ENCODE measurements at places on chromosomes 6 and 20. TPM values are rescaled to one million over a fixed set of nuclear protein-coding genes. Genes with fewer than 3 reads are reported as not detected.

DNA sequence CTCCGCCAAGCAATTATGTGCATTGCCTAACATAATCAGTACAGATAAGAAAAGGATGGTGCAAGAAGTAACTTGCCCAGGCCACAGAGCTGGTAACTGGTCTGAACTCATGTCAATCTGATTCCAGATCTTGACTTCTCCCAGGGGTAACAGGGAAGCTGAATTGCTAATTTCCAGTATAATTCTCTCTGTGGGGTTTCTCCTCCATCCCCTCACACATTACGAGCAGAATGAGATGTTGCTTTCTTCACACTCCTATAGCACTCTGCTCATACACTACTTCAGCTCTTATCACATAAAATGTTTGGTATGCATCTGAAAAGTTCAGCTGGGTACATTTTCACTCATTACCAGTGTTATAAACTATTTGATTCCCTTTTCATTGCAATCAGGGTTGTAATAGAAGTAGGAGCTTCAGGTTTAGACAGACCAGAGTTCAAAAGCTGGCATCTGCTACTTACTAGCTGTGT lies 24.0 kb upstream of the LRRC1 start:
- no peak for DNase-seq
- no peaks in the 10 kb centered on the region for H3K27me3 ChIP-seq
- no peak overlapping the region for H3K27ac ChIP-seq
- H3K4me1 ChIP-seq = no peaks in the 10 kb centered on the region
- no peaks in the 10 kb centered on the region for H3K36me3 ChIP-seq
- no peak overlapping the region for H3K4me3 ChIP-seq

SHLD1 gene
- 8.9 TPM for total RNA-seq

- peaks cover 23% of the 10 kb centered on the region for H3K4me1 ChIP-seq
- no peak for DNase-seq
- H3K4me3 ChIP-seq = no peak overlapping the region
- no peaks in the 10 kb centered on the region for H3K27me3 ChIP-seq
Observed at GRCh38 chr20:21101453-21101931, 4.7 kb downstream of the LINC00237 start.

SLC26A8 gene
- not detected for total RNA-seq

KIF13A gene
- total RNA-seq = 48.3 TPM

GRCh38 chr20:57676589-57677583 lies 32.9 kb downstream of the PMEPA1 start:
- DNase-seq = no peak
- peaks cover 8% of the 10 kb centered on the region for H3K27me3 ChIP-seq
- H3K4me1 ChIP-seq = no peaks in the 10 kb centered on the region
- no peak overlapping the region for H3K27ac ChIP-seq
- H3K4me3 ChIP-seq = no peak overlapping the region
- no peaks in the 10 kb centered on the region for H3K36me3 ChIP-seq

SEMG2 gene
- not detected for total RNA-seq

DNA sequence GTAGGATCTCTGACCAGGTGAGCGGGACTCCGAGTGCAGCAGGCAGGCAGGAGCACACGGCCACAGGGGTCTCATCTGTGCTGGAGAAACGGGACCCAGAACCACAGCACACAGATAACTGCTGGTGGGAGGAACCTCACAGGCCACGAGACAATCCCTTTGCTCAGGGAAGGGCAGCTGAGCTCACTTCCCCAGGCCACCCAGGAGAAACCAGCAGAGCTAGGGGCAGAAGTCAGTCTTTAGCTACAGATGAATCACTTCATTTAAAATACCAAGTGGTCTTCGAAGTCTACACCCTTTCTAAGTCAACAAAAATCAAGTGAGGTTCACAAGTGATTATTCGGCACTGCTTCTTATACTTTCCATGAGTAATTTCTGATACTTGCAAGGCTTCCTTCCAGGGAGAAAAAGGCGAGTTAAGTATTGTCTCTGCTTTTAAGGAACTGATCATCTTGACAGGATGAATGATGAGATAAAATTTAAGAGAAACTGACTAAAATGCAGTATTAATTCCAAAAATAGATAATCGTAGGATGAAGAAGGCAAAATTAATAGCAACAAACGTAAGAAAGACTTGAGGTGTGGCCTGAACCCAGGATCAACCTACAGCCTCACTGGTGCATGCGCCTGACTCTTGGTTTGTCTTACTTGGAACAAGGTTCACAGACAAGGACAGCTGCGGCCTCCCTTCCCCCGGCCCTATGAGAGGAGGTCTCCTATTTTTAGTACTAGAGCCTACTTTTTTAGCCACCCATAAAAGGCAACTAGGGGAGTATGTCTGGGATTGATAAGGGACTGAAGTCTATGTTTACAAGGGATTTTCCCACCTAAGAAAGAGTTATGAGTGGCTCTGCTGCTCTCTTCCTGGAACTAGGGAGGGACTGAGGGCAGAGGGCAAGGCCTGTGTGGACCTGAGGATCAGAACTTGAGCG lies 233.6 kb downstream of the TTLL2 start:
- H3K27me3 ChIP-seq = no peaks in the 10 kb centered on the region
- H3K27ac ChIP-seq = peak overlapping the region; percentile 81
- H3K4me3 ChIP-seq = no peak overlapping the region
- H3K36me3 ChIP-seq = no peaks in the 10 kb centered on the region
- peak; percentile 54 for DNase-seq
- H3K4me1 ChIP-seq = peaks cover 56% of the 10 kb centered on the region

GRCh38 chr6:145017516-145017915 lies 717.8 kb downstream of the EPM2A start:
- peaks cover 6% of the 10 kb centered on the region for H3K4me1 ChIP-seq
- no peak overlapping the region for H3K4me3 ChIP-seq
- H3K27me3 ChIP-seq = no peaks in the 10 kb centered on the region
- no peaks in the 10 kb centered on the region for H3K36me3 ChIP-seq

DNA sequence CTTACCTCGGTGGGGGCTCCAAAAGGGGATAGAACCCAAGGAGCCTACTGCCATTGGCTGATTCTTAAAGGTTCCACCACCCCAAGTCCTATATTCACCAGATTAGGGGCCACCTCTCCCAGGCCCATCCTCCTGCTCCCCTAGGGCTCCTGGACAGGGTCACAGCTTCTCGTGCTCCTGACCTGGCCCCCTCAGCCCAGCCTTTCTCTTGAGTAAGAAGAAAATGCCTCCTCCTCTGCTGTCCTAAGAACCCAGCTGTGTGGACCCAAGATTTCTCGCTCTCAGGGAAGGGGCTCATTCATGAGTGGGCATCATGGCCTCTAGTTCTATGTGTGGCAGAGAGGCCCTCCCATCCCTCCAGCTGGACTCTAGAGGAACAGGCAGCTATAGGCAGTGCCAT lies 16.6 kb downstream of the HLA-DPB1 start:
- H3K4me1 ChIP-seq = no peaks in the 10 kb centered on the region
- H3K4me3 ChIP-seq = no peak overlapping the region
- peaks cover 23% of the 10 kb centered on the region for H3K27me3 ChIP-seq
- no peak for DNase-seq

LTB gene
- 0.22 TPM for total RNA-seq

PNPLA1 gene
- not detected for total RNA-seq

- peak overlapping the region; percentile 98 for H3K4me3 ChIP-seq
- H3K4me1 ChIP-seq = peaks cover 71% of the 10 kb centered on the region
- DNase-seq = no peak
- no peaks in the 10 kb centered on the region for H3K27me3 ChIP-seq
- peaks cover 29% of the 10 kb centered on the region for H3K36me3 ChIP-seq
Observed at GRCh38 chr6:30741063-30741779, 1.3 kb downstream of the FLOT1 start.

GRCh38 chr6:154604119-154604518 lies 93.6 kb upstream of the CNKSR3 start:
- DNase-seq = no peak
- no peaks in the 10 kb centered on the region for H3K27me3 ChIP-seq
- H3K27ac ChIP-seq = no peak overlapping the region
- no peaks in the 10 kb centered on the region for H3K4me1 ChIP-seq

OVOL2 gene
- 0.21 TPM for total RNA-seq
